ELF-1 (cell line): ENCODE measurements at places on chromosomes 6 and 20.

DNA sequence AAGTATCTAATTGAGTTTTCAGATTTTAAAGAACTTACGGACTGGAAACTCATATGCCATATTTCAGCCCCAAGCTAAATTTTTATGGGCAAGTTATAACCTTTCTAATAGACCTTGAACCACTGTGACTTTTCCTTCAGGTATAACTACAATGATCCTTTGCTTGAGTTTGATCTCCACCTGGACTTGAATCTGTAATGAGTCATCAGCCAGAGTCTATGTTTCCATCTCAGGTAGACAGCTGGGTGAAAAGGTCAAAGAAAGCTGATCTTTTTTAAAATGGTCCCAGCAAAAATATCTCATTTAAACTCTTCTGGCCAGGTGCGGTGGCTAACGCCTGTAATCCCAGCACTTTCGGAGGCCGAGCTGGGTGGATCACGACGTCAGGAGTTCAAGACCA is 88.4 kb upstream of the SGK1 start:
- no peak for DNase-seq

GRCh38 chr20:50558483-50558925 is 48.3 kb downstream of the PTPN1 start:
- no peak for DNase-seq

GRCh38 chr6:36364669-36365479 is 22.6 kb downstream of the ETV7 start:
- DNase-seq = no peak

DNA sequence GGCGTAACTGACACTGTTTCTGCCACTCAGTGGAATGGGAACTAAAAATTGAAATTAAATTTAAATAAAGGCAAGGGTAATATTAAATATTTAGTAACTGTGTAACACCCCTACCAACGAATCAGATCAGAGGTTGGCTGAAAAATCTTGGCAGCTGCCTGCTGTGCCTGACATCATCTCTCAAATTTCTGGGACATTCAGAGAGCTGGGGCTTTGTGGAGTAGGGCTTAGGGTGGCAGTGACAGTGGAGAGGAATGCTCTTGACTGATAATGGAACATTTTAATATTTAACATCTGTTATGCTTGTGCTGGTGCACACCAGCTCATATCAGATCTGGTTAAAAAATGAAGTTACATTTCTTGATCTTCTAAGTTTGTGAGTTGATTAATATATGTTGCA is 62.2 kb downstream of the RFPL4B start:
- no peak for DNase-seq

GRCh38 chr20:35866418-35867202 is 87.7 kb downstream of the SCAND1 start:
- DNase-seq = no peak

- DNase-seq = no peak
These were observed 29.4 kb downstream of the THBS2 start for GRCh38 chr6:169224185-169224695.

DNA sequence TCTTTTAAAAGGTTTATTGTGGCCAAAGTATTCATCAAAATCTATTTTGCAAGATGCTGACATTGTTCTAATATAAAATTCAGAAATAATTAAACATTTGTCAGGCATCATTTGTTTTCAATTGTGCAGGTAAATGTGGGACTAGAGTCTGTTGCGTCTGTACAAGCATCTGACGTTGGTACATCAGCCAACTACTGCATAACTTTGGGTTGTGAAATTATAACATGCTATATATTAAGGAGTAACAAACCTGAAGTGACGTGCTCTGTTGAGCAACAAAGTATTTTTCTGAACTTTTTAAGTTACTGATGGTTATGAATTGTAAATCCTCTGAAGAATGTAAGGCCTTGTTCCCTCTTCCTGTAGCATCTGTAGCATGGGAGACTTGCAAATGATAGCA is 66.0 kb downstream of the RNF182 start:
- no peak for DNase-seq

GRCh38 chr20:367486-367887 is 13.1 kb upstream of the TRIB3 start:
- no peak for DNase-seq

- DNase-seq = no peak
These were observed 5.0 kb downstream of the SEMG1 start for GRCh38 chr20:45211569-45212474.

DNA sequence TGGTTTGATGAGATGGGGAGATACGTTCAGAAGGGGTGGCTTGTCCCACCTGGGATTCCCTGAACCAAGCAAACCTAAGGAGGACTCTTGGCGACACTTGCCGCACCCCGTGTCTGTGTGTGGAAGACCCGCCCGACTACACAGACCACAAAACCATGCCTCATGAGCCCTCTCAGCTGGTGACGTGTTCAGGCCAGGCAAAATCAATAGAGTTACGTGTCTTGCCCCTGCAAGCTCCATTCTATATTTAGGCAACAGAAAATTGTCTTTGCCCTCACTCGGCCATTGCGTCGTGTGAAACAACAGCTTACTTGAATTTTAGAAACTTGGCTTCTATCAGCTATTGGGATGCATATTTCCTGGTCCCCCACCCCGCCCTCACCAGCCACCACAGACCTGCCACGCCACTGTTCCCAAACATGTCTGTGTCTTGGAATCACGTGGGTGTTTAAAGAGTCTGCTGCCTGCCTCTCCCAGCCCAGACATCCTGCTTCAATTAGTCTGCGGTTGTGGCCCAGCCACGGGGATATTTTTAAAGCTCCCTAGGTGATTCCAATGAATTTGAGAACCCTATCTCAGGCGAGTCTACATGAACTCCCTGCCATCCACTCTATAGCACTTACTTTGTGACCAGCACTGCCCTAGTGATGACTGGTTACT is 279.2 kb upstream of the EXOC2 start:
- DNase-seq = no peak

DNA sequence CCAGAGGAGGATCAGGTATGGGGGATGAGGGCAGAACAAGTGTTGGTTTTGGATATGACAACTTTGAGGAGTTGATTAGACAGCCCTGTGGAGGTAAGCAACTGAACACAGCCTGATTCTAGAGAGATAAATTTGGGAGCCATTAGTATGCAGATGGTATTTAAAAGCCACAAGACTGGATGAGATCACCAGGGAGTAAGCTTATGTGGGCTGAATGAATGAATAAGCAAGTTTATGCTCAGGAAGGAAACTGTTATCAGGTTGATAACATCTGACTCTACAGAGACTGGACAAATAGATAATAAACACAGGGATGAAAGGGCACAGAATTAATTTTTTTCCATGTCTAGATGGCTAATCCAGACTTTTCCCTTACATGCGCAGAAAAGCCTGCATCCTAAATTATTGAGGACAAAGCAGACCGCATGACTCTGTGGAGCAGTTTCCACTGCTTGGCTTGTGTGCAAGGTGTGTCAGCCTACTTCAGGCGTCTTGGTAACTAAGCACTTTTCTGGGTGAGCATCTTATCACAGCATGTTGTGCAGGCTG is 150.6 kb downstream of the GJA10 start:
- no peak for DNase-seq

DNA sequence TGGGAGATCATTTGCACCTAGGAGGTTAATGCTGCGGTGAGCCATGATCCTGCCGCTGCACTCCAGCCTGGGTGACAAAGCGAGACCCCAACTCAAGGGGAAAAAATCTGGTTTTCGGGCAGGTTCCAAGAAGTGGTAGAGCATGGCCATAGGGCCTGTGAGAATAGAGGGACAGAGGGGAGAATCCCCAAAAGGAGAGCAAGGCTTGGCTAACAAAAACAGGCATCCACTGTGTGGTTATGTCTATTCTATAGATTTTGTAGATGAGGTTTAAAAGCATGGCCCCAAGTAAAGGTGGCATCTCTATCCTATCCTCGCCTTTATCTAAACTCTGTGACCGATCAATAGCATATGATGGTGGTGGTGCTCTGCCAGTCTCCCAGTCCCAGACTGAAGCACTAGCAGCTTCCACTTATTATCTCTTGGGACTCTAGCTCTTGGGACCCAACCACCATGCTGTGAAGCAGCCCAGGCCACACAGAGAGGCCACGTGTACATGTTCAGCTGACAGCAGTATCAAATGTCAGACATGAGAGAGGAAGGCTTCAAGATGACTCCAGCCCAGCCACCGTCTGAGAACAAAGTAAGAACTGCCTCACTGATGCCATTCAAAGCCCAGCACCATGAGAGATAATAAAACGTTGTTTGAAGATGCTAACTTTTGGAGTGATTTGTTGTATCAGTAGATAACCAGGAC is 27.7 kb downstream of the EIF2S2 start:
- no peak for DNase-seq

DNA sequence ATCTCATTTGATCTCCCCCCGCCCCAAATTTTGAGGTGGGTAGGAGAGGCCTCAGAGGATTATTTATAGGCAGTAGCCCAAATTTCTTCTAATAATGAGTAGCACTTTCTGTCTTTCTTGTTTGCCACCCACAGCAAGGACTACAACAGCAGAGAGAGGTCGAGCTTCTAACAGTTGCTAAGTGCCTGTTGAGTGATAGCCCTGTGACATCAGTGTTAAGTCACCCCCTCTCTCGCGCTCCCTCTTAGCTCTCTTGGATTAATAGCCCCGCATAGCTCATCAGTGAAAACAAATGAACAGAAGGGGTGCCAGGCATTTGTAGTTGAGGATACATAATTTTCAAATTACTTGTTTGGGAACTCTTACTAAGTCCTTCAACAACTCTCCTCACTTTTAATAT is 3.5 kb downstream of the ANKRD60 start:
- no peak for DNase-seq

GRCh38 chr6:9484091-9484490 is 930.8 kb downstream of the TFAP2A start:
- DNase-seq = no peak

DNA sequence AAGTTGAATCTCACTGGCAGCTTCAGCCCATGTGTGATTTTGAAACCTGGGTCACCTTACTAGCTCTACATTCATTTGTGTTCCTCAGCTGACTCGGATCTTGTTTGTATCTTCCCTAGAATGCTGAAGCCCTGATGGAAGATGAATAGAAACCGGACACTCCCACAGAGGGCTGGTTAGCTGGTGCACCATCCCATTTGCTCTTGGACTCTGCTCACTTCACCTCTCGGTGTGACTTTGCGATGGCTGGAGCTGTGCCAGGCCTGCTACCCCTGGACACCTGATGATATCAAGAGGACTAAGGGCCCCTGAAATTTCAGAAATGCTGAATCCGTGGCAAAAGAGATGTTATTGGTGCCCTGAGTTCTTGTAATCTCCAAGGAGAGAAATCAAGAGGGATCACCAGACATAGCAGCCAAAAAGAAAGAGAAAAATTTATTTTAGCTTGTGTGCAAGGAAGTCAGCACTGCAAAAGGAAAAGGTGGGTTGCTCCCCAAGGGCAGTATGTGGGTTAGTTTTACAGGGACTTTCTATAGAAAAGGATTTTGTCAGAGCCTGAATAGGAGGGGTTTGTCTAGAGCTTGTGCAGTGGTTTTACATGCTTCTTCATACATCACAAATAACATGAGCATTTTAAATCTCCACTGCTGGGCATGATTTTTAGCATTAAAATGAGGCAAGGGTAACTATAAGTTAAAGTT is 426.3 kb upstream of the NOX3 start:
- DNase-seq = no peak

- DNase-seq = no peak
These were observed 513.7 kb upstream of the SULF2 start for GRCh38 chr20:48298851-48299484.

GRCh38 chr6:161740486-161740885 is 466.6 kb upstream of the AGPAT4 start:
- no peak for DNase-seq

DNA sequence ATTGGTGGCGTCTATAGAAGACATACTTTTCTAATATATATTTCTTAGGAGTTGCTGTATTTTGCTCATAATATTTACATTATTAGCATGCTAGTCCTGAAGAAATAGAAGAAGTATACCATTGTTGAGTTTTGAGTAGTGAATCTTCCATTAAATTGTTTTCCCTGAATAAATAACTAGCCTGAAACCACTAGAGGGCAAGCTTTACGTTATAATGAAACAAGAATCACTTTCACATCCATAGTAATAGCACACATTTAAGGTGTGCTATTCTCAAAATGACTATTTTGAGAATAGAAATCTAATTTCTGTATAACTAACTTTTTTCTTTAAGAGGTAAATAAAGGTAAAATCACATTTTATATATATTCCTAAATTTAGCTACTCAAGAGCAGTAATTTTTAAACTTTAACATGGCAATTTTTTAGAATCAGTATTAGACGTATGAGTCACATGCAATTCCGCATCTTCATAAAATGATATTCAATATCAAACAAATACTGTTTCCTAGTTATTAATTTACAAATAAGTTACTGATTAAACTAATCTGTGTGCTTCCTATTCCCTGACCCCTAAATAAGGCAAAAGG is 213.2 kb upstream of the MANEA start:
- DNase-seq = no peak

GRCh38 chr6:33427585-33428223 is 7.8 kb downstream of the SYNGAP1 start:
- peak; percentile 24 for DNase-seq

DNA sequence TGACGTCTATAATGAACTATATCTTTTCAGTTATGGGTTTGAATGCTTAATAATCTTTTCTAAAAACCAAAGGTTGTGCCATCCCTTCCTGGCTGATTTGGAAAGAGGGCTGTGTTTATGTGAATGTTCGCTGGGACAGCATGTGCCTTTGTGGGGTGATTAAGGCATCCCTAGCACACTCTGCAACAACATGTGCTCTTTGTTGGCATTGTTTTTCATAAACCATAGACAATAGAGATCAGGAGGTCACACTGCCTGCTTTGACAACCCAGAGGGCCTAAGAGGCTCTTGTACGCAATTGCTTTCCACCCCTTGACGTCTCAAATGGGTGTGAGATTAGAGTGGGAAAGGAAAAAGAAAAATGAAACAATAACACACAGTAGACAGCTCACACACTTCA is 116.0 kb downstream of the LRRC1 start:
- DNase-seq = no peak

- no peak for DNase-seq
These were observed 77.8 kb downstream of the TFAP2C start for GRCh38 chr20:56706867-56707360.

DNA sequence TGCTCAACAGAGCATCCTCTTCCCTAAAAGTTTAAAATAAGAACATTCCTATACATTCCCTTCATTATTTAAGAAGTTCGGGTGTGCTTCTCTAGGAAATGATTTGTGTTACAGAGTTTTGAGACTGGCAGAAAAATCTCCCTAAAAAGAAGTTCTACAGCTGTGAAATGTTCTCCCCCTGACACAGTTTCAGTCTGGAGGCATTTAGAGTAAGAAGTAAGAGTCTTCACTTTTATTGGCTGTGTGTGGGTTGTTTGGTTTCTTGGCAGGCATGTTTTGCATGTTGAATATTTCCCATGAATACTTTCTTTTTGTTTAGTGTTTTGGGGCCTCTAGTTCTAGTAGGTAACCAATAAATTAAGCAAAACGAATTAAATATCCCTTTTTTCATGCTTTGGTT is 195.9 kb downstream of the TENT5A start:
- DNase-seq = no peak

DNA sequence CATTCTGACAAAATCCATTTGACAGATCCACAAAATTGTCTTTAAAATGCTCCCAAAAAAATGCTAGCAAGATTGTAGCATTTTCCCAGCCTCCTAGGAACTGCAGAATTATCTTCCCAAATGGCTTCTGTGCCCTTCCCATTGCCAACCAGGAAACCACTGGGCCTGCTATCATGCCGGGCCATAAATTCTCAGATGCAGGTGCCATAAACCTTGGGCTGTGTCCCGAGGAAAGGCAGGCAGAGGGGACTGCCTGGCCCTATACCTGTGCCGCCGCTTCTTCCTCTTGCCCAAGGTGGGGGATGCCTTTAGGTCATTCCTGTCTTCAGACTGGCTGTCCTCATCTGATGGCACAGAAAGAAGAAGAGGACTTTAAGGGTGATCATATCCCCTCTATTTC is 2.8 kb downstream of the VSX1 start:
- DNase-seq = no peak

GRCh38 chr6:125357515-125358256 is 55.9 kb upstream of the HDDC2 start:
- no peak for DNase-seq
